ENCODE measurements at places on chromosomes 5 and 9. TPM values are rescaled to one million over a fixed set of nuclear protein-coding genes. Genes with fewer than 3 reads are reported as not detected.

DNA sequence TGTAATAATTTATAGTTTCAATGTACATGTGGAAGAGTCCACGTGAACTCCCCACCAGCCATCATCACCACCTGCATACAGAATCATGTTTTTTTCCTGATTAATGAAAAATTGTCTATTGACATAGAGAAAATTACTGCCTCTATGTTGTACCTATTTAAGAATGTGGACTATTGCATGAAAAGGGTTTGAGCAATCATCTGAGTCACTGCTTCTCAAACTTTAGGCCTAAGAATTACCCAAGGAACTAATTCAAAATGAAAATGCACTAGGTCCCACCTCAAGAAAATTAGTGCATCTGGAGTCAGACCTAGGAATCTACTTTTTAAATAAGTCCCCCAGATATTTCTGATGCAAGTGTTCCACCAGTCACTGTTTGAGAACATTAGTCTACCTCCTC, 709.3 kb downstream of the MAT2B start:
- no peak for DNase-seq

- no peak for DNase-seq
Observed at GRCh38 chr5:91378752-91379211, 4.3 kb downstream of the ARRDC3 start.

- no peak for DNase-seq
Observed at GRCh38 chr5:56733580-56733979, 81.8 kb upstream of the MAP3K1 start.

Gene ZBED3
- total RNA-seq = 1.5 TPM

Gene ARHGEF37
- total RNA-seq = 0.13 TPM
